Choroid plexus epithelial cell (primary cell): ENCODE measurements at places on chromosomes 12 and 14.
A peak's percentile ranks its signal among the peaks of the same experiment; 100 is the strongest.

- DNase-seq = no peak
Measured at GRCh38 chr12:56954958-56955355, 2.5 kb downstream of the RDH16 start.

DNA sequence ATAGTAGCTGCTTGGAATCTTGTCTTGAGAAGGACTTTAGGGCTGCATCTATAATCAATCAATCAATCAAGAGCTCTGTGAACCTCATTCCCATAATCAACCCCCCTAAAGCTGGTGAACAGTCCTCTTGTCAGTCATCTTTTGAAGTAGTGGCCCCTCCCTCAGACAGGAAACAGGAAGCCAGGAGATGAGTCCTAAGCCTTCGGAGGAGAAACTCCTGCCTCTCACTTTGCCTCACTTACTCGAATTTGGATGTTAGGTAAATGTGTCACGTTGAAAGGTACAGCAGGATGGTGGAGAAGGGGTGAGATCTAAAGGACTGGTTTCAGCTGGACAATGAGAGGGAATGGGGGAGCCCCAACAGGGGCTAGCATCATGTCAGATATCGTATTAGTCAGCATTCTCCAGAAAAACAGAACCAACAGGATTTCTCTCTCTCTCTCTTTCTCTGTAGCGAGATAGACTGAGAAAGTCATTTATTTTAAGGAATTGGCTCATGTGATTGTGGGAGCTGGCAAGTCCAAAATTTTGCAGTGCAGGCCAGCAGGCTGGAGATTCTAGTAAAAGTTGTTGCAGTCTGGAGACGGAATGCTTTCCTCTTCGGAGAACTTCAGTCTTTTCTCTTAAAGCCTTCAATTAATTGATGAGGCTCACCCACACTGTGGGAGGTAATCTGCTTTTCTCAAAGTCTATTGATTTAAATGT lies 144.4 kb upstream of the PWP1 start:
- DNase-seq = no peak

GRCh38 chr14:104865631-104866441 lies 768 bp downstream of the CEP170B start:
- DNase-seq = peak; percentile 60

DNA sequence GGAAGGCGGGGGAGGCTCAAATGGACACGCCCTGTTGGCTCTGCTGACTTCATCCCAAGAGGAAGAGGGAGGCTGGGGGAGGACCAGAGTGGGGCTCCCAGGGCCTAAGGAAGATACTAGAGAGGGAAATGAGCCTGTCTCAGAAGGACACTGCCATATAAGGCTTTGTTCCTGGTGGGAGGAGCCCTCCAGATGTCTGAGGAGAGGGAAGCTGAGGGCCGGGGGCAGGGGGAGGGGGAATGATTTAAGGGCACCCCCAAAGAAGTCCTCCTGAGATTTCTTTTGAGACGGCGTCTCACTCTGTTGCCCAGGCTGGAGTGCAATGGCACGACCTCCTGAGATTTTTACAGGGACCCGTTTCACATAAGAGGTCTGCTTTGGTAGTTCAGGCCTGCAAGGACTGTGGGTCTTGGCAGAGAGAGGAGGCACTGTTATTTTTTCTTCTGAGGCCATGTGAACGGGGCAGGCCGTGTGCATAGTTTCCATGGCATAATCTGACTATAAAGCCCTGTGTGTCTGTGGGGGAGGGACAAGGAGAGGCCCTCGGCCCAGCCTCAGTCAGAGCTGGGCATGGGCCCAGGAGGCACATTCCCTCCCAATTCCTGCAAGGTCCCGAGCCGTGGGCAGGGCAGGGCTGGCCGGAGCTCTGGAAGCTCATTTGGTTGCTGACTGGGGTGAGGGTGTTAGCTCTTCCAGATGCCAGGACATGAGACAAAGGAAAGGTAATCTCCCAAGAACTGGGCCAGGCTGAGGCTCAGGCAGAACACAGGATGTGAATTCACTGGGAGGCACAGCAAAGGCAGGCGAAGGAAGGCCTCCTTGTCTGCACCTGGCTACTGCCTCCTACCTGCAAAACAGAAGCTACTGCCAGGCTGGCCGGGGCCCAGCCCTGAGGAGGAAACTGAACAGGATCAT lies 22.2 kb upstream of the PLEKHG3 start:
- peak; percentile 65 for DNase-seq

- peak; percentile 54 for DNase-seq
Measured at GRCh38 chr14:84217066-84217465, 1312.9 kb upstream of the FLRT2 start.

- DNase-seq = no peak
Measured at GRCh38 chr12:64081008-64081404, 141.1 kb downstream of the KICS2 start.

GRCh38 chr12:104334581-104334980 lies 31.0 kb downstream of the EID3 start:
- no peak for DNase-seq

- no peak for DNase-seq
Measured at GRCh38 chr14:55212634-55213033, 21.2 kb upstream of the DLGAP5 start.

- no peak for DNase-seq
Measured at GRCh38 chr12:11980115-11980514, 90.6 kb upstream of the BCL2L14 start.

DNA sequence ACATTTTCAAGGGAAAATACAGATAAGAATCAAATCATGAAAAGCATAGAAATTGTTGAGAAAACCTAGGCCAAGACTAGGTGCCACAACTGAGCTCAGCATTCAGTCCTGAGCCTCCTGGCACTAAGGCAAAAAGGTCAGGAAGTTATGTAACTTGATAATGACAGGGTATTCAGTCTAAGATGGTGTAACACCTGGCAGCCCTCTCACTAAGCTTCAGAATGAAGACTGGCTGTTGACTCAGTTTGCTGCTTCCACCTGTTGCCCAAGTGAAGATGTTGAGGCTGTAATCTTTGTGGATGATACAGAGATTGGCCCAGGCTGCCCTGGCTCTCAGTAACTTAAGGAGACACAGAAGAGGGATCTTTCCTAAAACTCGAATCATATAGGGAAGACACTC lies 19.6 kb downstream of the PROX2 start:
- no peak for DNase-seq

GRCh38 chr12:115726691-115727090 lies 550.8 kb downstream of the MED13L start:
- DNase-seq = no peak
